ENCODE measurements at places on chromosomes 2 and 18. TPM values are rescaled to one million over a fixed set of nuclear protein-coding genes. Genes with fewer than 3 reads are reported as not detected.

DNA sequence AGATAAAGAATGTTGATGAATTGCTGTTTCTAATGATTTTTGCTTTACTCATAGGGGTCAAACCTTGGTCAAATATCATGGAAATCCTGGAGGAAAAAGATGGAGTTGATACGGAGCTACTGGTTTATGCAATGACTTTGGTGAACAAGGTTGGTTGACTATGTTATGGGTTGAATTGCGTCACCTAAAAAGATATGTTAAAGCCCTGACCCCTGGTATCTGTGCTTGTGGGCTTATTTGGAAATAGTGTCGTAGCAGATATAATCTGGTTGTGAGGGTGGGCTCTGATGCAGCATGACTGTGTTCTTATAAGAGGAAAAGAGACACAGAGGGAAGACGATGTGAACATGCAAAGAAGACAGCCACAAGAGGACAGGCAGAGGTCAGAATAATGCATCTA is 226.2 kb downstream of the TPGS2 start:
- no peak for DNase-seq

GRCh38 chr2:198756166-198756565 is 701.6 kb downstream of the SATB2 start:
- no peak for DNase-seq

The NAT8 gene
- total RNA-seq = not detected

The LRP2 gene
- total RNA-seq = not detected

The IL36B gene
- not detected for total RNA-seq
